ENCODE measurements at places on chromosomes 12 and 14. TPM values are rescaled to one million over a fixed set of nuclear protein-coding genes. Genes with fewer than 3 reads are reported as not detected.
A peak's percentile ranks its signal among the peaks of the same experiment; 100 is the strongest.

GRCh38 chr14:106845286-106846087, 1319.1 kb downstream of the TMEM121 start:
- peak; percentile 64 for DNase-seq

DNA sequence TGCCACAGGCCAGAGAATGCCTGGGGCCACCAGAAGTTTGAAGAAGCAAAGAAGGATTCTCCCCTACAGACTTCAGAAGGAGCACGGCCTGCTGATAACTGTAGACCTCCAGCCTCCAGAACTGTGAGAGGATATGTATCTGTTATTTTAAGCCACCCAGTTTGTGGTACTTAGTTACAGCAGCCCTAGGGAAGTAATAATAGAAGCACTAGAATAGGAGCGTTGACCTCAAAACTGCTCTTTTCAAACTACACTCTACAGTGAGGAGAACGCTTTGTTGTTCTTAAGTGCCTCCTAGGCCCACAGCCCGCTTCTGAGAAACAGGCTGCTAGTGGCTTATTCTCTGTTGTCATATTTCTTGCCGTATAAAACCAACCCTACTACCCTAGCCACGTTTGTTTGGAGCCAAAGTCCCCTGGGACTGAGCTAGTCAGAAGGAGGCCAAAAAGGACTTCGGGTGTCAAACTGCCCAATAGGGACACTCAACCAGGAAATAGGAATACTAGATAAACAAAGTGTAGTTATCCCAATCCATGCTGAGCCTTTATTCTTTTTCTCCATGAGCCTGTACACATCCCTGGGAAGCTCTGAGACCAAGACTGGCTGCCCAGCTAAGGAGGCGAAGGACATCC, 38.5 kb upstream of the FRS2 start:
- no peak for DNase-seq

Gene MYO1H
- not detected for total RNA-seq

GRCh38 chr12:16076557-16076956, 165.4 kb downstream of the DERA start:
- DNase-seq: no peak

Gene ARHGAP9
- total RNA-seq: 88.4 TPM

- DNase-seq: no peak
Observed at GRCh38 chr12:27143256-27144069, 61.1 kb upstream of the C12orf71 start.

DNA sequence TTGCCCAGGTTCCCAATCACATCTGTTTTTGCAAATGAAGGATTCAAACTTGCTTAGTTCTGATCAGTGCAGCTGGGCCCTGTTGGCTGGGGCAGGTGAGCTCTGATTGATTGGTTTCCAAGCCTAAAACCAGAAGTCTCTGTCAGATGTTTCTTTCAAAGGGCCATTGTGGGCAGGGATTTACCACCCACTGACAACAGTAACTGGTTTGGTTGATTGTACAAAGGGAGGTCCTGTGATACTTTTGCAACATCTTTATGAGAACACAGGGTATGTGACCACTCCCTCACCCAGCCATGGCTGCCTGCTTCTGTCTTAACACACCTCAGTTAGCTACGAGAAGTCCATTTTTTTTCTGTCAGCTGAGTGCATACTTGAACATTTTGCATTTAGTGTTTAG, 184.1 kb downstream of the FLRT2 start:
- no peak for DNase-seq

DNA sequence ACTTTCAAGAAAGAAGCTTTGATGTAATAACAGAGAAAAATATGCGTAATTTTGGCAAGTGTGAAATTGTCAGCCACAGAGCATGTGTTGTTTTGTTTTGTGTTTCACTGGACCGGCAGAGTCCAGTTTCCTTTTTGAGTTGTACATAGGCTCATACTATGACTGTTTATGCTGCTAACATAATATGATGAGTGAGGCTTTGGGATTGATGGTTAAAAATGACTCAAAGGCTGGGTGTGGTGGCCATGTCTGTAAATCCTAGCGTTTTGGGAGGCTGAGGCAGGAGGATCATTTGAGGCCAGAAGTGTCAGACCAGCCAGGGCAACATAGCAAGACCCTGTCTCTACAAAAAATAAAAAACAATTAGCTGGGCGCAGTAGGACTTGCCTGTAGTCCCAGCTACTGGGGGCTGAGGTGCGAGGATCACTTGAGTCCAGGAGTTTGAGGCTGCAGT, 487.9 kb downstream of the PCNX1 start:
- DNase-seq: peak; percentile 38

Gene POTEG
- not detected for total RNA-seq

DNA sequence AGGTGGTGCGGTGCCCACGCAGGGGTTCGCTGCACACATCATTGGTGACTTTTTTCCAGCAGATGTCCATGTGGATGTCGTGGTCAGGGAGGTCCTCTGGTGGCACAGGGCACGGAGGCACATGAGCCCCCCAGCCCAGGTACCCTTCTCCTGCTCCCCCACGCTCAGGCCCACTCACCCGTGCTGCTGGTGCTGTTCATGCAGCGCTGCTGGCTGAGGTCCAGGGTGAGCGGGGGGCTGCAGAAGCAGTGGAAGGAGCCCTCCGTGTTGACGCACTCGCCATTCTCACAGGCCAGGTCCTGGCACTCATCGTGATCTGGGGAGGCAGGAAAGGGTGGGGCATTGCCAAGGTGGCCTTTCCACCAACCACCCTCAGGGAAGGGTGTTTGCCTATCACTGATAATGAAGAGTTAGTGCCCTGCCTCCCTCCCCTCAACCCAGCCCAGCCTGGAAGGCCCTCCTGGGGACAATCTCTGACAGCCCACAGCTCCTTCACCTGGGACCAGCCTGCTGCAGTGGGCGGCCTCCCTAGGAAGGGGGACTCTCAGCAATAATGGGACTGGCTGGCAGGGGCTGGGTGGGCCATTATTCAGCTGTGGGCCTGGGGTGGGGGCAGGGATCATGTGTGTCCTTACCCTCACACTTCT, 9.8 kb downstream of the ISCA2 start:
- DNase-seq: no peak

GRCh38 chr12:30357766-30358490, 337.7 kb downstream of the IPO8 start:
- no peak for DNase-seq

GRCh38 chr12:115375186-115375991, 691.4 kb upstream of the TBX3 start:
- no peak for DNase-seq

- DNase-seq: no peak
Observed at GRCh38 chr14:81537193-81537592, 3.5 kb upstream of the SEL1L start.

Gene DCN
- not detected for total RNA-seq

- no peak for DNase-seq
Observed at GRCh38 chr12:115135800-115136211, 451.8 kb upstream of the TBX3 start.

DNA sequence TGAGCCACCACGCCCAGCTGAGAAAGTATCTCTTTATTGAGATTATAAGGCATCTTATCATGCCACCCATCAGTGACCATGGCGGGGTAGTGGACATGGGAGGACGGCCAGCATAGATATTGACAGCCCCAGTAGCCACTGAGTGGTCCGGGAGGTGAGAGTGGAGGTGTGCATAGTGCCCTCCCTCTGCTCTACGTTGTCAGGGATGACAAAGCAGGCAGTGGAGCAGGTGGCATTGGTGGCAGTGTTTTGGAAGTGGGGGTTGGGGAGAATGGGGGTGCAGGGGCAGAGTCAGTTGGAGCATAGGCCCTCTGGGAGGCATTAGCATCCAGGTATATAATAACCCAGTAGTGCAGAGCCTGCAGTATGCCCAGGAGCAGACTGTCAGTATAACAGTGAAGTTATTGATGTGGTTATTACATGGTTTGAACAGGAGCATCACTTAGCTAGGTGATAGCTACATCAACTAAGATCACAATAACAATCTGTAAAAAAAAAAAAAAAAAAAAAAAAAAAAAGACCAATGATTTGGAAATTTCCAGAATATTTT, 41.1 kb downstream of the GNG2 start:
- no peak for DNase-seq

- DNase-seq: no peak
Observed at GRCh38 chr12:28949184-28949583, 199.9 kb upstream of the FAR2 start.

Gene AKAP5
- total RNA-seq: 1.1 TPM

DNA sequence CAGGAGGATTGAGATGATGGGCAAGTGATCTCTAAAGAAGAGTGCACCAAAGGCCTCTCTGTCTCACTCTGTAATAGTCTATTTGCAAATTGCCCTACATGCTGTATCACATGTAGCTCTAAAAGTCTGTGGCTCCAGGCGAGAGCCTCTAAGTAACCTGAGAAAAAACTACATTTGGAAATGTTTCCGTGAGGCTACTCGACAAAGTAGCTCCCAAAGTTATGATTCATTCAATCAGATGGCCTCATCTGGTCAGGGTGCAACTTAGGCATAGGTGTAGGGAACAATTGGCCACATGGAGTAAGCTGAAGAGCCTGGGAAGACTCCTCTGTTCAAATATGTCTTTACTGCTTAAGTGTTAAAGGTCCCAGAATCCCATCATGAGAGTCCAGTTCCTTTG, 155.4 kb upstream of the PLEKHG7 start:
- DNase-seq: no peak

DNA sequence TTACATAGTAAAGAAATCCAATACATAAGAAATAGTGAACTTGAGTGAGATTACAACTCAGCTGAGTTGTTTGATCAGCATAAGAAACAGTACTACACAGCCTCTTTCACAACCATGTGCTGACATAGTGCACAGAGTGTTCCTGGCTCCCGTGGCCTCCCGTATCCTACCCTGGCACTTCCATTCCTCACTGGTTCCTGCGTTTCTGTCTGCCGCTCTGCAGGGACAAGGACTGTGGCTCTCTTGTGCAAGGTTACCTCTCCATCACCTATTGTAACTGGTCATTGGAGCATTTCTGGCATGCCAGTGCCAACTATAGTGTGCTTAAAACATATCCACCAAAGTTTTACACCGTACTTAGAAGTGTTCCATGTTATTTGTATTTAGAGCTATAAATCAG, 46.3 kb upstream of the PCED1B start:
- DNase-seq: no peak

Gene TPH2
- not detected for total RNA-seq

- DNase-seq: peak; percentile 8
Observed at GRCh38 chr14:105855893-105856675, 329.7 kb downstream of the TMEM121 start.

Gene NFATC4
- not detected for total RNA-seq

GRCh38 chr12:22285846-22286245, 48.7 kb downstream of the ST8SIA1 start:
- no peak for DNase-seq

DNA sequence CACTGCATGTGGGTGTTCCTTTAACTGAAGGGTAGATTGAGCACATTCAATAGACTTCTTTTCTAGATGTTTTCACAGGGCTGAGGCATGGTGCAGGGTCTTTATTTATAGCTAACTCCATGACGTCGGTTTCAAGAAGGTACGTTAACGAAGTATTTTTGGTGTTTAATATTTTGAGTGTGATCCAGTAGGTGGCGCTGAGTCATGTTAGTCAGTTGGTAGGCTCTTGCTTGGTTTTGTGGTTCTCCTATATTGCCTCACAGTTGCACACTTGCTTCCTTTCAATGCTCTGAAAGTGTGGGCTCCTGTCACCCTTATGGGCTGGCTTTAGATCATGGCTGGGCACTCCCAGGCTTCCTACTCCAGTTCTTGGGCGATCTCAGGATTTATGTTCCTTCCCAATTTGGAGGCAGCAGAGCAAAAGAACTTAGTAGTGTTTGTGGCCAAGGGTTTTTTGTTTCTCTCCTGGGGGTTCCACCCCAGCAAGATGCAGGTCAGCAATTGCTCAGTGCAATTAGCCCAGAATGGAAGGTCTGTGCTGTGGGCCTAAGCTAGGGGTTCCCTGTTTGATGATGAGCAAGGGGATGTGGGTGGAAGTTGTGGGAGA, 471.6 kb upstream of the FOXG1 start:
- DNase-seq: no peak

GRCh38 chr12:88947486-88948043, 367.3 kb upstream of the KITLG start:
- DNase-seq: no peak

GRCh38 chr12:116048879-116049278, 228.6 kb downstream of the MED13L start:
- DNase-seq: no peak

Gene KLHDC1
- 1.4 TPM for total RNA-seq

DNA sequence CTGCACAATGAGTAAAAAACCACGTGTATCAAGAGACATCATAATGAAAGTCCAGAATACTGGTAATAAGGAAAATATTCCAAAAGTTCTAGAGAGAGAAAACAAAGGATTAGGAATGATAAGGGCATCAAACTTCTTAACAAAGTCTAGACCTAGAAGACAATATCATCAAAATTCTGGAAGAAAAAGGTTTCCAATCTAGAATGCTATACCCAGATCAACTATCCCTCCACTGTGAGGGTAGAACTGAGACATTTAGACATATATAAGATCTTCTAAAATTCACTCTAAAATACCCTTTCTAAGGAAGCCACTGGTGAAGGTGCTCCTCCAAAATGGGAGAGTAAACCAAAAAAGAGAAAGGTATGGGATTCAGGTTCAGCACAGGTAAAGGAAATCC, 2.9 kb downstream of the C1RL start:
- no peak for DNase-seq

Data from activated CD4-positive, alpha-beta memory T cell treated with anti-CD3 and anti-CD28 coated beads for 36 hours (primary cell).